ENCODE measurements at places on chromosomes 1 and 21.
A peak's percentile ranks its signal among the peaks of the same experiment; 100 is the strongest.

- no peak for DNase-seq
Measured at GRCh38 chr1:162550925-162551324, 10.6 kb upstream of the UAP1 start.

GRCh38 chr1:2961661-2962060 lies 59.6 kb upstream of the ACTRT2 start:
- DNase-seq: no peak

GRCh38 chr1:167430134-167430848 lies 88.0 kb downstream of the CD247 start:
- no peak for DNase-seq

DNA sequence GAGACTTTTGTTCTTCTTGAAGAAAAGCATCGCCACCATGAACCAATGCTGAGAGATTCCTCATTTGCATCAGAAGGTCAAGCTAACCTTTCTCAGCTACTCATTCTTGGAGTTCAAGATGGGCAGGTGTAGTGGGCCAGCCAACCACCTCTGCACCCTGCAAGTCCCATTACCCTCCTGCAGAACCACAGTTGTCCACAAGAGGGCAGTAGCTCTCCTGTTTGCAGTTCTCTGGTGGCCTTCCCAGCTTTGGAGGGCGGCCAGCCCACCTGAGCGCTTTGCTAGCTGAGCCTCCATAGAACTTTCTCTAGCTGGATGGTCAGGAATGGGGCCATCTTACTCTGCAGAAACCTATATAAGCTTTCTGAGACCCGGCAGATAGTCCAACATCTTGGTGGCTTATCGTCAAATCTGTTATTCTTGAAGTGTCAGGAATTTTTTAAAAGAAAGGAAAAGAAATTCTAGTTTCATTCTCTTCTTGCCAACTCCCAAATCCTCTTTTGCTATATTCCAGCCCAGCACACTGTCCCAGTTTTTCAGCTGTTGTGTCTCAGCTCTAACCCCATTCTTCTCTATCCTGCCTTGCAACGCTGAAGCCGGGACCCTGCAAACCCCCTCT lies 11.0 kb upstream of the LMX1A start:
- DNase-seq: peak; percentile 49

DNA sequence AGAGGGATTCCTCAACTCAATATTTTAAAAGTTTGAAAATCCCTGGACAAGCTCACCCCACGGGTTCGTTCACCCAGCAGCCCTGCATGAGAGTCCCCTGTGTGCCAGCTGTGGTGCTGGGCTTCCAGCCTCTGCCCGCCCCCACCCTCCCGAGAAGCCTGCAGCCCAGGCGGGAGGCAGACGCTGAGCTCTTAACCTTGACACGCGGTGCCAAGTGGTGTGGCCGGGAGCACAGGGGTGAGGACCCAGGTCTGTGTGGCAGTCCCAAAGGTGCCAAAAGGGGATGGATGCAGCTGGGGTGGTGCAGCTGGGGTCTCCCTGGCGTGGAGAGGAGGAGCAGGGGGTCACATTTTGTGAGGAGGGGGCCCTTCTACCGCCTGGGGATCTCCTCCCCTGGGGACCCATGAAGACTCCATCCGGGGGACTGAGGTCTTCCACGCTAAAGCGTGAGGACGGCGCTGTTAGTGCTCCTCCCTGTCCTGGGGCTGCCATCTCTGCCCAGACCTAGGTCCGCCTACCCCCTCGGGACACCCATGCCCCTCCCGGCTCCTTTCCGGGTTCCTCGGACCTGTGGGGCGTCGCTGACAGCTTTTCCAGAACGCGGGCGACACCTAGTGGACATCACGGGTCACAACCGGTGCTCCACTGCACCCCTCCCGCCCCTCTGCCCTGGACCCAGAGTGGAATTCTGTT lies 12.9 kb downstream of the PLA2G2F start:
- DNase-seq: peak; percentile 96

DNA sequence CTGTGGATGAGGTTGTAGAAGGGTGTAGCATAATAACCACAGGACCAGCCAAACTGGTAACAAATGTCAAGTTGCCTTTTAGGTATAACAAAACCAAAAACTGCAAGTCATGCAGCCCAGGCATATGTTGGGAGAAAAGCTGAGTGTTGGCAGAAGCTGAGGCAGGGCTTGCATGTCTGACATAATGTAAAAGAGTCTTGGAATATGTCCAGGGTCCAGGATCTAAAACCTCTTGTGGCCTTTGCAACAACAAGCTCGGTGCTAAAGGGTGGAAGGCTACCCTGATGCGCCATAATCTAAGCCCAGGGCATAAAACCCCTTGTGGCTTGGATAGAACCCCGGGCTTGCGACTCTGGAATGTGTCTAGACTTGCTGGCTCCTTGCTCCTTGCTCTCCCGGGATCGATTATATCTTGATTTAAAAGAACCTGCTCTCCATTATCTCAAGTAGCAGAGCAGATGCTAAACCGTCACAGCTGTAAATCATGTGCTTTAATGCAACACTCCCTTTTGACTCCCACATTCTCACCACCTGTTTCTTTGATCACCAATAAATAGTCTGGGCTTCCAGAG lies 26.5 kb upstream of the SLC35A3 start:
- no peak for DNase-seq

DNA sequence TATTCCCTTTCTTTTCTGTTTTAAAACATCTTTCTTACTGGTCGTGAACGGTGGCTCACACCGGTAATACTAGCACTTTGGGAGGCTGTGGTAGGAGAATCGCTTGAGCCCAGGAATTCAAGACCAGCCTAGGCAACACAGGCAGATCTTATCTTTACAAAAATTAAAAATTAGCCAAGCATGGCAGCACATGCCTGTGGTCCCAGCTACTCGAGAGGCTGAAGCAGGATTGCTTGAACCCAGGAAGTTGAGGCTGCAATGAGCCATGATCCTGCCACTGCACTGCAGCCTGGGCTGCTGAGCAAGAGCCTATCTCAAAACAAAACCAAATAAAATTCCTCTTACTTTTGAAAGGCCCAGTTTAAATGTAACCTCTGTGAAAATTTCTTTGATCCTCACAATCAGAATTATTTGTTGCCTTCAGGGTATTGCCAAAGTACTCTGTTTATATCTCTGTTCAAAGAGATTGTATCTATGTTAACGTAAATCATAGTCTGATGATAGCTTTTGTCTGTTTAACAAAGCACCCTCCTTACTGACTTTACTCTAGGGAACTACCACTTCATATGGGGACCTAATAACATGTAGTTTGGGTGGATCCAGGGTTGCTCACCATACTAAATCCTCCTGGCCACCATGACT lies 71.6 kb downstream of the RERE start:
- DNase-seq: no peak

DNA sequence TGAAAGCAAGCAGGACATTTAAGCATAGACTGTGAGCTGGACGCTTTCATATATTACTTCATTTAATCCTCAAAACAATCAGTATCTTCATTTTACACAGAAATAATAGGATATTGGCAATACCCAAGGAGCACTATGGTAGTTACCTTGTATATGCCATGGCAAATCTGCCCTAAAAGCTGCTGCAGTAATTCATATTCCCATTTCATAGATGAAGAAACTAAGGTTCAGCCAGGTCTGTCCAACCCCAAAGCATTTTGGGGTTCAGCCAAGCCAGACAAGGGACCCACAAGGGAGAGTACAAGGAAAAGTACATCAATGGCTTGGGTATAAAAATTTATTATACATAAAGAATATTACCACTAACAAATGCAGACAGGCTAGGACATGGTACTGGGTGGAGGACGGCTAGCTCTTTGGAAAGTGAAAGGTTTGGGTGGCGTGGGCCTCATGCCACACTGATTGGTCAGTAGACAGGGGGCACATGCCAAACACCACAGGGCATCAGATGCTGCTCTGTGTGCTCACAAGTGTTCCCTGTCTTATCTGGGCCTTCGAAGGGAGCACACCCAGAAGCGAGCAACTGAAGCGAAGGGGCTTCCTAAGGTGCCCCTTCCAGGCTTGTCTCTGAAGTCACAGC lies 23.9 kb upstream of the PTAFR start:
- DNase-seq: no peak

GRCh38 chr1:55231745-55232144 lies 16.6 kb upstream of the USP24 start:
- DNase-seq: no peak

- DNase-seq: no peak
Measured at GRCh38 chr1:11592752-11593151, 61.5 kb downstream of the FBXO2 start.

DNA sequence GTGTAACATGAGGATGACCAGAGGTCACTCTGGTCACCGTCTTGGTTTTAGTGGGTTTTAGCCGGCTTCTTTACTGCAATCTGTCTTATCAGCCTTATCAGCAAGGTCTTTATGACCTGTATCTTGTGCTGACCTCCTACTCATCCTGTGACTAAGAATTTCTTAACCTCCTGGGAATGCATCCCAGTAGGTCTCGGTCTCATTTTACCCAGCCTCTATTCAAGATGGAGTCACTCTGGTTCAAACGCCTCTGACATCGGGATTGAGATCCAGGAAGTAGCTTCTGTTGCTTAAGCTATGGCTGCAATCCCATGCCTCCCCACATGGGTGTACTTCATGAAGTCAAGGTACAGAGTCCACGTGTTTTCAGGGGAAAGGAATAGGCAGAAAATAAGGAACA lies 19.9 kb downstream of the FMN2 start:
- DNase-seq: no peak

DNA sequence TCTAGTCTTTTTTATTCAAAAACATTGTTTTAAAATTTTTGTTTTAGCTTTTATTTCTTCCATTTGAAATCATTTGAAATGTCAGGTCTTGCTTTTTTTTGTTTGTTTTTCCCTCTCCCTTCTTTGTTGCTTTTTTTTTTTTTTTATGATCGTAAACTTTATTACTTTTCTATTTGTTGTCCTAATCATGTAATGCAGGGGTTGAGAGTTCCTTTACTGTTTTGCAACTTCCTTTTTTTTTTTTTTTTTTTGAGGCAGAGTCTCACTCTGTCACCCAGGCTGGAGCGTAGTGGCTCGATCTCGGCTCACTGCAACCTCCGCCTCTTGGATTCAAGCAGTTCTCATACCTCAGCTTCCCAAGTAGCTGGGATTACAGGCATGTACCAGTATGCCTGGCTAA lies 24.8 kb downstream of the IVNS1ABP start:
- DNase-seq: no peak

GRCh38 chr1:193540511-193540910 lies 354.1 kb upstream of the B3GALT2 start:
- DNase-seq: no peak

DNA sequence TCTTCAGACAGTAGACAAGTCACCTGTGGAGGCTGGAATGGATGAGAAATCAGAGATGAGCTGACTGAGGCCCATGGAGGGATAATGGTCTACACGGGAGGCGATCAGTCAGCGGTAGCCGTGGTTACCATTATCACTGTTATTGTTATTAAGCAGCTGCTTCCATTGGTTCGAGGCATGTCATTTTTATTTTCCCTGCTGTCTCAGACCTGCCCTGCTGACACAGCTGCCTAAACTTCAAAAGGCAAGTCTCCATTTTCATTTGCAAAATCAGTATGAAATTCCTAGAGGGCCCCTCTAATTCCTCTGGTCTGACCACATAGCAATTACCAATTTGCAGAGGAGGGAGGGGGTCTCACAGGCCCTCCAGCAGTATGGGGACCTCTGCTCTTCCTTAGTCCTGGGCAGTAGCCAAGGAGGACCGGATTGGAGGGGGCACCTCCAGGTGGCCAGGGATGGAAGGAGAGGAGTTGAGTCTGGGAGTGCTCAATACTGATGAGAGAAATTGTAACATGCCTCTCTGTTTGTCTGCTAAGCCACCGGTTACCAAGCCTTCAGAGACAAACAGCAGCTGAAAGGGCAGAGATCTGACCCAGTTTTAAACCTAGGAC lies 184.2 kb downstream of the TRABD2B start:
- DNase-seq: no peak
